ENCODE measurements at places on chromosomes 11 and 22.

DNA sequence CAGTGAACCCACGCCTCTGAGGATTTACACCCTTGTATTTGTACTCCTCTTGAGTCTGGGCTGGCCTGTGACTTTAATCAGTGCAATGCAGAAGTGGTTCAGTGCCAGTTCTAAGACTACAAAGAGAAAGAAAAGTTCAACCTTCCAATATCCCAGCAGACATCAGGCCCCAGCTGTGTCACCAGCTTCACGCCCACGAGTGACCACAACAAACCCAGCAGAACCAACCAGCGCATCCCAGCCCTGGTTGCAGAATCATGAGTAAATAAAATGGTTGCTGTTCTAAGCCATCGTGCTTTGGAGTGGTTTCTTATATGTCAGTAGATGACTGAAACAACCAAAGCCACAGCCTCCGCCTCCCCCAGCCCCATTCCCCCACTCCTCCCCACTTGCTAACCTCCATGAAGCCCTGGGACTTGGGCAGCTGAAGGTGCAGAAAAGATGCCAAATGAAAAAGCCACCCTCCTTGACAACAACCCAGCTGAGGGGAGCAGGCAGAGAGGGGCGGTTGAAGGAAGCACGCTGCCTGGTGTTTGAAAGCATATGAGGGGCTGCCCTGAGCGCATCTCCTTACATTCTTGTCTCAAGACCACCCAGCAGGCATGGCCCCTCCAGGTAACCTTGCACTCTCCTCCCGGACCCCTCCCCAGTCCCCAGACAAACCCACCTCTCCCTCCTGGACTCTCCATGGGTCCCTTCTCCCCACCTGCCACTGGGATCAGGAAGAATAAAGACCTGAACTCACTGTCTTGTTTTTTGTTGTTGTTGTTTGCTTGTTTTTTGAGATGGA lies 20.9 kb downstream of the TSKU start:
- DNase-seq, result no peak

GRCh38 chr11:116990061-116990473 lies 108.2 kb downstream of the SIK3 start:
- DNase-seq, result no peak

- DNase-seq, result no peak
Measured at GRCh38 chr11:15222777-15223176, 108.1 kb downstream of the INSC start.

- no peak for DNase-seq
Measured at GRCh38 chr22:45942344-45942743, 34.6 kb downstream of the WNT7B start.

- DNase-seq, result no peak
Measured at GRCh38 chr11:93958991-93959390, 62.2 kb upstream of the HEPHL1 start.

DNA sequence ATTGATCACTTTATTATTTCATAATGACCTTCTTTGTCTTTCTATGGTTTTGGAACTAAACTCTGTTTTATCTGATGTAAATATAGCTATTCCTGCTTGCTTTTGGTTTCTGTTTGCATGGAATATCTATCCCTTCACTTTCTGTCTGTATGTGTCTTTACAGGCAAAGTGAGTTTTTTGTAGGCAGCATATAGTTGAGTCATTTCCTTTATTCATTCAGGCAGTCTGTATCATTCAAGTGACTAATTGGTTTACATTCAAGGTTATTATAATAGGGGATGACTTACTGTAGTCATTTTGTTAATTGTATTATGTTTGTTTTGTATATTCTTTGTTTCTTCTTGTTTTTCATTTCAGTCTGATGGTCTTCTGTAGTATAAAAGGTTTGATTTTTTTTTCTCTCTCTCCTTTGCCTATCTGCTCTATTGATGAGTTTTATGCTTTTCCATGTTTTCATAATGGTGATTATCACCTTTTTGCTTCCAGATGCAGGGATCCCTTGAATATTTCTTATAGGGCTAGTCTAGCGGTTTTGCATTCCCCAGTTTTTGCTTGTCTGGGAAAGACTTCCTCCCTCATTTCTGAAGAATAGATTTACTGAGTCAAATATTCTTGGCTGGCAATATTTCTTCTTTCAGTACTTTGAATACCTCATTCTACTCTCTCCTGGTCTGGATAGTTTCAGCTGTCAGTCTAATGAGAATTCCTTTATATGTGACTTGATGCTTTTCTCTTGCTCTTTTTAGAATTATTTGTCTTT lies 50.4 kb downstream of the GDPD4 start:
- DNase-seq, result no peak

GRCh38 chr11:64035576-64035975 lies at the start of gene FLRT1:
Gene FLRT1, plus strand, starts transcription at chr11:64035931. Its CDS starts 80,337 bp downstream, at chr11:64116268.
- no peak for DNase-seq

GRCh38 chr11:131985846-131986301 lies 615.5 kb downstream of the NTM start:
- no peak for DNase-seq

DNA sequence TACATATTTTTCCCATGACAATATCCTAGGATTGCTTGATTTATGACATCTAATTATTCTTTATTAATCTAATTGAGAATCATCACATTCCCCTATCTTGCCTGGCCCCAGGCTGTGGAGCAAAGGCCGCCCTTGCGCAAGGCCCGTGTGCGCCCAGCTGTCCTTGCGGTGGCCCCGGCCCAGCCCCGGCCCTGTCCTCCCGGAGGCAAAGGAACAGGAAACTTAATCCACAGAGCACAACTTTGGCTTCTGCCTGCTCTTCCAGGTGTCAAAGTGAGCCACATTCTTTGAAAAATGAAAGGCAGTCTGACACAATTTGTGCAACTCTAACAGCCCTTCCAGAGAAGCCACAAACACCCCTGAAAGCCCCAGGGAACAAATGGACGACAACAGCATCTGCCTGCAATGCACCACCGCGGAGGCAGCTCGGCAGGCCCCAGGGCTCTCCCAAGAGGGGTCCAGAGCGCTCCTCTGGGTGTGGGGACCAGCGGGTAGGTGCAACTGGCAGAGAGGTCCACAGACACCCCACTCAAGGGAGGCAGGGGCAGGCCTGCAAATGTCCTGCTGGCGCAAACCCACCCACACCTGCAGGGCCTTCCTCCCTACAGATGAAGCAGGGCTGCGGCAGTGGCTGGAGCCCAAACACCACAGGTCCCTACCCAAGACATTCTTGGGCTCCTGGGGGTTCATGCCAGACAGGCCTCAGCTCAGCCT lies 30.3 kb downstream of the GNB1L start:
- DNase-seq, result no peak

GRCh38 chr11:129267716-129268115 lies 75.6 kb upstream of the ARHGAP32 start:
- no peak for DNase-seq

DNA sequence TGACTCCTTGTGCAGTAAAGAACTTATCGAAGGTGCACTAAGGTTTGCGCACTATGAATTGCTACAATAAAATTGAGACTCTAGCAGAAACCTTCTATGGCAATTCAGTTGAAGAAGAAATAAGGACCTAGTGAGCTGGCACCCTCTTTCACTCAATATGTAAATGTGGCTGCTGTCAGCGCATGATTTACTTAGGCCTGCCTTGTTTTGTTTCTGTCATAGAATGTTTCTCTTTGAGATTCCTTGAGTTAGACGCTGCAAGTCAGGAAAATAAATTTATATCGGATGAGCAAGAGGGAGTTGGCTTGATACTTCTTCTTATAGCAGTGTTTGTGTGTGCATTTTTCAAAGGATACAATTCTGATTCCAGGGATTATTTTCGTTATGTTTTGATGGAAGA lies 322.1 kb downstream of the BLID start:
- DNase-seq, result no peak

- DNase-seq, result no peak
Measured at GRCh38 chr11:123381149-123381548, 48.9 kb upstream of the GRAMD1B start.

DNA sequence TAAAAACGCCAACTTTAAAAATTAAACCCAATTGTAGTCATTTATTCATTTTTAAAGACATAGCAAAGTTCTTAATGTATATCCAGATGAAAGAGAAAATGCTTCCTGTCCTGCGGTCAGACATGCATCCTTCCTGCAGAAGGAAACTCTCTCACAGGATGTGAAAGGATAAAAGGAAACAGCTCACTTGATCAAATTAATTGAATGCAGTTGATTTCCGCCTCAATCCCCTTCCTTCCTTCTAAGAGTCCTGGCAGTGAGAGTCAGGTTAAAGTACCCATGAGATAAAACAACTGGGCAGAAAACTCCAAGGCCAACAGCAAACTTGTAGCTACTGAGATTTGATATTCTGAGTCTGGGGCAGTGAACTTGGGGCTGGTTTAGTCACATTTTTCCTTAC lies 38.5 kb downstream of the CWC15 start:
- no peak for DNase-seq

- no peak for DNase-seq
Measured at GRCh38 chr11:10457901-10458300, 2.8 kb downstream of the AMPD3 start.

- DNase-seq, result no peak
Measured at GRCh38 chr11:14894657-14895598, 2.9 kb upstream of the CYP2R1 start.

Data from stimulated activated CD4-positive, alpha-beta T cell treated with anti-CD3 and anti-CD28 coated beads, Interleukin-1b, Interleukin-23, amount 100 ng/mL, for 24 hours (primary cell).